ENCODE measurements at places on chromosomes 4 and X.

- DNase-seq, result no peak
Observed at GRCh38 chr4:25161593-25161950, 1.3 kb upstream of the SEPSECS start.

GRCh38 chr4:170395773-170396172 lies 306.0 kb upstream of the AADAT start:
- DNase-seq, result no peak

DNA sequence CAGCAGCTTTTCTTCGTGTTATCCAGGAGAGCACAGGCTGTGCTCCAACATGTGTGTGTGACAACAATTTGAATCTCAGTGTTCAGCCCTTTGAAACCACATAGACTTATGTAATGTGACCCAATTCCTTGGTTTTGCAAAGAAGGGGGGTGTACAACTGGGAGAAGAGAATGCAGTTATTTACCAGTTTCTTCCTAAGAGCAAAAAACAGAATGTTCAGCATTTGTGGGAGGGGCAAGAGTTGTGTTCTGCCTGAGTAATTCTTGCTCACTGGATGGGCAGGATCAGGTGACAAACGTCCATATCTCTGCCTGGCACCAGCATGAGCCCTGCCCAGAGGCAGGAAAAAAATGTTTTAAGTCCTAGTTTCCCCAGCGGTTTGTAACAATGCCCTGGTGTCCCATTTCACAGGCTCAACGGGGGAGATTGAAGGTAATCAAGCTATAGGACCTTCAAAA lies 72.0 kb downstream of the PRPS1 start:
- DNase-seq, result no peak

- no peak for DNase-seq
Observed at GRCh38 chrX:84873176-84873575, 130.5 kb upstream of the APOOL start.

- DNase-seq, result no peak
Observed at GRCh38 chr4:36224972-36225903, 19.1 kb downstream of the ARAP2 start.

- no peak for DNase-seq
Observed at GRCh38 chr4:182975806-182976205, 58.6 kb upstream of the DCTD start.

DNA sequence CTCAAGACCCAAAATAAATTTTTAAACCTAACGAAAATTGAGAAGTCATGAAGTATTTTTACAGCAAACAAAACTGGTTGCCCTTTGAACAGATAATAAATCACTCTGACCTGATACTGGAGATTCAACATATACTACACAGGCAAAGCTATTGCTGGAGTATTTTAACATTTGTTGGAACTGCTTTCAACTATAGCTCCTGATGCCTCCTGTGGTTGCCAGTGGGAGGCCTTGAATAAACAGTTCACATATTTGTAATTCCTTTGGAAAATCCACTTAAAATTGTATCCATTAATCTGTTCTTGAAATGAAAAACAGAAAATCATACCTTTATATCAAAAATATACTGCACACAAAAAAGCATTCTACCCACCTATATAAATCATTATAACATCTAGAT lies 605.1 kb downstream of the KCTD8 start:
- no peak for DNase-seq

DNA sequence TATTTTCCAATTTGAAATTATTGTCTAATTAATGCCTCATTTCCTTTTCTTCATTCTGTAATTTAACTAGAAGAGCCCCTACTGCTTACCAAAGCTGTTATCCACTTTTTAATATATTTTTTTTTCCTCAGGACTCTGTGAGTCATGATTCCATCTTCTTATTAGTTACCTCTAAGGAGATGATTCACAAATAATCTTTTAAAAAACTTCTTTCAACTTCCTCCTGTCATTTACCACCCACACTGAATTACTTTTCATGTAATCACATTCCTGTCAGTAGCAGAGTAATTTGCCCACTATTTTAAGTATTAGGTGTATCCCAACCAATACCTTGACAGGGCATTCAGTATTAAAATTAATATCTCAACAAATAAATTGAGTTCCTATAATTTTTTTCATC lies 470.9 kb upstream of the ADGRL3 start:
- DNase-seq, result no peak

- no peak for DNase-seq
Observed at GRCh38 chrX:24702362-24703184, 8.9 kb downstream of the POLA1 start.

DNA sequence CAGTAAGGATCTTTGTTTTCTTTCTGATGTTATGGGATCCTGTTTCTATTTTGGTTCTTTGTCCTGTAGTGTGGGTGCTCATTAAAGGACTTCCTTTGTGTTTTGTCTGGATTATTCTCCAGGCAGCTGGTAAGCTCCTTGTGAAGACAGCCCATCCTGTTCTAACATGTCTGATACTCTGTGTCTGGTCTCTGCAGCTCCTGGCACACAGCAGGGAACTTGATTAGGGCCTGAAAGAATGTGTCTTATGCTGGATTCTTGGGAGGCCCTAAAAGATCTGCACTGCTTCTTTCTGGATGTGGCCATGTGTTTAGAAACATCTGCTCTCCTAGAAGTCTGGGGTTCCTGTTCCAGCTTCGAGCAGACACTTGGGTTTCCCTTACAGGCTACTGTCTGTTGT lies 38.1 kb upstream of the ATXN3L start:
- no peak for DNase-seq

DNA sequence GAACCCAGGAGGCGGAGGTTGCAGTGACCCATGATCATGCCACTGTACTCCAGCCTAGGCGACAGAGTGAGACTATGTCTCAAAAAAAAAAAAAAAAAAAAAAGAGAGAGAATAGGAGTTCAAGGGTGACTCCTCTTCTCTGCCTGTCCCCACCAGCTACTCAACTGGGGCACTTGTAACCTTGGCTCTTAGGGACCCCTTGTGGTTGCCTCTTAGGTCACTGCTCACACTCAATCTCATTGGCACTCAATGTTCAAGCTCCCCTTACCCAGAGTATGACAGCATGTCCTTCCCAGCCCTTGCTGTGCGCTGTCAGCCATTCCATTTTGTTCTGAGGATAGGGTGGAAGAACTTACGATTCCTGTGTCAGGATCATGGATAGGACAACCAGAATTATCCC lies 82.4 kb upstream of the BEND4 start:
- no peak for DNase-seq

DNA sequence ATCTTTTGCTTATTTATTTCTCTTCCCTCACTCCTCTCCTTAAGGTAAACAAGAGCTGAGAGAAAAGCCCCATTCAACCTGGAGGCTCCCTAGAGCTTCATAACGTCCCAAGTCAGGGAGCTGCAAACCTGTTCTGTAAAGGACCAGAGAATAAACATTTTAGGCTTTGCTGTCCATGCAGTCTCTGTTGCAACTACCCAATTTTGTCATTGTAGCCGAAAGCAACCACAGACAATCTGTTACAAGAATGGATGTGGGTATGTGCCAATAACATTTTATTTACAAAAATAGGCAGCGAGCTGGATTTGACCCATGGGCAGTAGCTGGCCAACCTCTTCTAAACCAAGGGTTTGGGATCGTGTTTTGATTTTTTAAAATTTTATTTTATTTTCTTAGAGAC lies 71.3 kb upstream of the TBL1X start:
- DNase-seq, result no peak

DNA sequence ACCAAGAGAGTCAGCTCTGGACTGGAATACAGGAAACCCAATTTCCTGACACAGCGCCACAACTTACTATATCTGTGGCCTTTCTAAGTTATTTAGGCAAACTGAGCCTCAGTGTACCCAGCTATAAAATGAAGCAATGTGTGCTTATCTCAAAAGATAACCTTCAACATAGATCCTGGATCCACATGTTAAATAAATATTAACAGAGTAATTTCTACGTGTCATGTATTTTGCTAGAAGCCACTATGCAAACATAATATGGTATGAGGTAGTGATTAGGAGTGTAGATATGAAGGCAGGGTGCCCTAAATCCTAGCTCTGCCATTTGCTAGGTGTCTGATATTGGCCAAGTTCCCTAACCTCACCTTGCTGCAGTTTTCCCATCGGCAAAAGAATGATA lies 527.0 kb downstream of the RAB28 start:
- no peak for DNase-seq

DNA sequence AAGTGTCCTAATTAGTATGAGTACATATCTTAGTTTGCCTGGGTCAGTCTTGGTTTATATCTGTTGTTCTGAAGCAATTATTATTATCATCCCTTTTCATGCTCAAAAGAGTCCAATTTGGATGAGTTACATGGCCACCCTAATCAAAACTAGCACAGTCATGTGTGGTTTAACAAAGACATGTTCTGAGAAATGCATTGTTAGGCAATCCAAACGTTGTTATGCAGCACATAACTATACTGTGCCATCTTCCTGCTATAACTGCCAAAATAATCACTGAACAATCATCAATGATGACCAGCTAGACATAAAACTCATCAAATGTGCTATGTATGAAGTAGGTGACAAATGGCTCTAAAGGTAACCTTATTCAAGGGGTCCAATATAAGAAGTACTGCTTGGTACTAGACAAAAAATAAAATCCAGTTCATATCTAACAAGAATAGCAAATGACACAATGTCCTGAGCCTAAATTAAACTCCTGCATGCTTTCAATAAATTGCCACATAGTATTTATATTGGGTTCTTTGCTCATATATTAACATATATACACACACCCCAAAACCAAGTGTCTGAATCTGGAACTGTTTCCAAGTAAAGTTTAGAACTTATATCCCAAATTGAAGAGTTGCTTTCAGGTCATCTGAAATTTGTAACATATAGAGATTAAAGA lies 41.9 kb downstream of the CNOT6L start:
- no peak for DNase-seq

GRCh38 chrX:112967903-112968302 lies 127.3 kb upstream of the AMOT start:
- no peak for DNase-seq

DNA sequence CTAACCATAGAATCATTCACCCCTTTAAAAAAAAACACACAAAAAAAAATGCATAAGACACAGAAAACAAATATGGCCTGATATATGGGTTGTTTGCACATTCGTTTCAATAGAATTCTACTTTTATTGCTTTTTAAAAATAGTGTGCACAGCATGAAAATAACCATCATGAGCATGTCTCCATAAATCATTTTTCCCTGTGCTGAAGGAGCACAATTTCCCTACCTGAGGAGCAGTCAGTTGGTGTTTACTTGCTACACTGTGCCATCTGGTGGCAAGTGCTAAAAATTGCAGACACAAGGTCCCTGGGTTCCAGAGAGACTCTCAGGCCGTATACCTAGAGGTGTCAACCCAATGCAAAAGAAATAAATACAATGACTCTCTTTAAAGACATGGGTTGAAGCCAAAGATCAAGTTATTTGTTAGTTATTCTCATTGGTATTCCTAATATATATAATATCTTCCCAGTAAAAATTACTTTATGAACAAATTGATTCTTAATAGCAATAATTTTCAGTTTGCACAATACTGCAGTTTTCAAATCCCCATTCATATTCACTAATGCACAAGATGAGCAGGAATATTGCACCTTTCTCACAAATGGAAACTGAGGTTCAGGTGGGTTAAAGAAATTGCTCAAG lies 551.4 kb downstream of the IQCM start:
- DNase-seq, result no peak

GRCh38 chr4:1846580-1846979 lies 9.4 kb downstream of the LETM1 start:
- DNase-seq, result no peak

- no peak for DNase-seq
Observed at GRCh38 chr4:184958127-184958922, 60.0 kb upstream of the HELT start.

DNA sequence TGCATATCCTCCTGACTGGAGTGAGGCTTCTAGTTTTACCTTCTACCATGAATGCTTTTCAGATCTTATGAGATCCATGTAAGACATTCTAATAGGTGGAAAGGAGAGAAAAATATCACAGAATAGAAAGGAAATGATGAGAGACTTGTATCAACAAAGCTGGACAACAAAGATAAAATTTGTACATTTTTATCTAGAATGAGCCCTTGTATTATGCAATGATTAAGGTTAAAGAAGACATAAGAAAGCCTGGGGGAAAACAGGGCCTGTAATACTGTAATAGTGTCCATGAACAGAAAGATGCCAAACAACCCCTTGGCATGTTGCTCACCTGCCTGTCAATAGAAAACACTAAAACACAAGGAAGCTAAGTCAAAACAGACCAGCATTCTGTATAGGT lies 44.2 kb upstream of the SCRG1 start:
- DNase-seq, result no peak

- DNase-seq, result no peak
Observed at GRCh38 chr4:7439699-7440098, 5.0 kb upstream of the PSAPL1 start.

DNA sequence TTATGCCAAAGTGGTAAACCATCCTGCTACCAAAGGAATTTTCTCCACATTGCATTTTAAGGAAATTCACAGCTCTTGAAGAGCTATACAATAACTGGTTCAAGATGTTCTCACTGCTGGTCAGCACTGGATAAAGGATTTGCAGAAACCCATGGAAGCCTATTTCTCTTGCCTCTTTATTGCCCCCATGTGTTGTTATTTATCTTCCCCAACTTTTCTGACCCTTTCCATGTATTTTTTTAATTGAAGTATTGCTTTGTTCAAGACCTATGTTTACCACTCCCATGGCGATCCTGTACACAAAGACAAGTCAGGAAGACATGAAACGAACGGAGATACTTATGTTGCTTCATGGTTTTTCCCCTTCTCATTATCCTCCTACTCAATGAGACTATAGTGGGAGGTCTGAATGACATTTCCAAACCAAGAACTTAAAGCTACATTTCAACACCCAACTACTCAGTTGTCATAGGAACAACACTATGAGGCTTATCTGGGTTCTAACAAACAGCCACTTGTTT lies 566.4 kb upstream of the DIPK2B start:
- no peak for DNase-seq

Data from activated naive CD8-positive, alpha-beta T cell treated with anti-CD3 and anti-CD28 coated beads, Interleukin-2, amount 50 U/mL, for 16 hours (primary cell).